ENCODE measurements at places on chromosomes 3 and 15. TPM values are rescaled to one million over a fixed set of nuclear protein-coding genes. Genes with fewer than 3 reads are reported as not detected.

SAMMSON gene
- not detected for total RNA-seq

DNA sequence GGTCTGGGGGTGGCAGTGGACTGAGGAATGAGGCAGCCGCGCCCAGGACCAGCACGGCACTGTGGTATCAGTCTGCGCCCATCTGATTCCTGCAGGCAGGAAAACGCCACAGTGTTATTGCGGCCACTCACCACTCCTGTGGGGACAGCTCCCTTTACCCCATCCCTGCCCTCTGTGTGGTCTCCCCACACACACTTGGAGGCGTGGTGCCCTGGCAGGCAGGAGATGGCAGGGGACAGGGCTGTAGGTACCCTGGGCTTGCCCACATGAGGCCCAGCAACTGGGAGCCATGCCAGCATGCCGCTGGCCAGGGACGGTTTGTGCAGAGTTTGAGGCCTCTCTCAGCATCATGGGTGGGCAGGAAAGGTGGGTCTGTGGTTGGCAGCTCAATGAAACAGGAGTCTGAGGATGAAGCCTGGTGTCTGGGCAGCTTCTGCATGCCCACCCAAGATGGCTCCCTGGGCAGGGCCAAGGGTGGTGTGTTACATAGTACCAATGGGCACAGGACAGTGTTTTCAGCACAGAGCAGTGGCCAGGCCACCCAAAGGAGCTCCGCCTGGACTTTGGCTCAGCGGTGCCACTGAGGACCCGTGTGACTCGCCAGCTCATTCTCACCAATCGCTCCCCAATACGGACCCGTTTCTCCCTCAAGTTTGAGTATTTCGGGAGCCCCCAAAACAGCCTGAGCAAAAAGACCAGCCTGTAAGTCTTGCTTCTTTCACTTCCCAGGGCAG is 27.2 kb downstream of the ACAA1 start:
- DNase-seq, result no peak

GOLGA8O gene
- not detected for total RNA-seq

ADGRG7 gene
- total RNA-seq, result not detected

Data from esophagus squamous epithelium (tissue), 5 donors.